Mesenchymal stem cell (in vitro differentiated cells and primary cell): ENCODE measurements at places on chromosomes 6 and 20.

DNA sequence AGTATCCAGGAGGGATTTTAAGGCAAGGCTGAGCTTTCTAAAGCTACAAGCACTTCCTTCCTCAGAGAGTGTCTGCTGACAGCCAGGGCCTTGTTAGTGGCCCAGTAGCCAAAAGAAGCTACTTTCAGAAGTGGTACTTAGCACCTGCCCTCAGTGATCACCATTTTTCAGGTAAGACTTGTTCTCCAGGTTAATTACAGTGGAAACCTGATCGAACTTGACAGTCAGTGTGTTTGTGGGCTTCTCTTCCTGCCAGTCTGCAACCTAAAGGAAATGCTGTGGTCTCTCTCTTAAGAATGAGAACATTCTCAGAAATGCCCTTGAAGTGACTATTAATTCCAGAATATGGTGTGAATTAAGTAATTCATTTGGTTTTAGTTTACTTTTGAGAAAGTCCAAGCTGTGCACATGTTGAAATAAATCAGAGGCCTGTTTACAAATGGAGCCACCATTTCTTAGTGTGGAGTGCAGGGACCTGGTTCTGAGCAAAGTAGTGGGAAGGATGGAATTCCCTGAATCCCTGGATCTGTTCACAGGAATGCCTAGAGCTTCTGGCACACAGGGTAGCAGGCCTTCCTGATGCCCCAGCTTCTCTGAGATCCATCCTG is 185.3 kb upstream of the AGPAT4 start:
- H3K4me1 ChIP-seq: peaks cover 2% of the 10 kb centered on the region
- H3K27ac ChIP-seq: no peak overlapping the region
- no peak overlapping the region for H3K4me3 ChIP-seq
- DNase-seq: no peak
- H3K36me3 ChIP-seq: no peaks in the 10 kb centered on the region

DNA sequence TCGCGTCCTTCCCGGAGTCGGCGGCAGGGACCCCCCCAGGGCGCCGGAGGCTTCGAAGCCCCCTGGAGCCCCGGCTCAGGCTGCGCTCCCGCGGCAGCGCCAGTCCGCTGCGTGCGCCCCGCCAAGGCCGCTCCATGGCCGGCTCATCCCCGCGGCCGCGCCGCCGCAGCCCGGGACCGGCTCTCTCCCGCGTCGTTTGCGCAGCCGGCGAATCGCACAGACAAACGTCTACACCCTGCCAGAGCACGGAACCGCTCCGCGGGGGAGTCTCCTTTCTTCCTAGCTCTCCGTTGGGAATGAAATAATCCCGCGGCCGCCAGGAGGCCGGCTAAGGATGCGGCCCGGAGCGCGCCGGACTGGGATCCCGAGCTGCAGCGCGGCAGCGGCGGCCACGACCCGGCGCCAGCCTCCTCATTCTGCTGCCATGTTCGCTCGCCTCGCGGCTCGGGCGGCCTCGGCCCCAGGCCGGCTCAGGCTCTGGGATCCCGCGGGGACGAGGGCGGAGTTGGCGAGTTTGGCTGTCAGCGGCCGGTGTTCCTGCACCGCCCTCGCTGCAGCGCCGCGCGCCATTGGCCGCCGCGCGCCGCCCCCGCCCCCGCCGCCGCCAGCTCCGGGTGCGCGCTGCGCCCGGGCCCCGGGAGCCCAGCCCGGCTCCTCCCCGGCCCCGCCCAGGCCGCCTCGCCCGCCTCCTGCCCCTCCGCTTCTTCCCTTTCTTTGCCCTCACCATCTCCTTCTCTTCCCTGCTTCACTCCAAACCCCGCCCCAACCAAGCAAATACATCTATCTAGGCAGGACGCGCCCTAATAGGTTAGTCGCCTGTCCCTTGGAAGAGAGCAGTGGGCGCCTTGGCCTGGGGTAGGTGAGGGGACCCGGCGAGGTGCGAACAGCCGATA is at the start of gene GFOD1:
GFOD1 (minus strand) TSS at position 479 of the 893 bp plus-strand sequence. CDS start 710 bp downstream, outside the sequence.
- peak within 1 kb of the TSS; percentile 88 for H3K4me3 ChIP-seq
- peak; percentile 88 for DNase-seq
- no peaks in the 10 kb centered on the region for H3K36me3 ChIP-seq
- H3K27ac ChIP-seq: no peak within 1 kb of the TSS
- no peaks in the 10 kb centered on the region for H3K27me3 ChIP-seq

- no peak overlapping the region for H3K27ac ChIP-seq
- no peaks in the 10 kb centered on the region for H3K4me1 ChIP-seq
- H3K4me3 ChIP-seq: no peak overlapping the region
- no peaks in the 10 kb centered on the region for H3K27me3 ChIP-seq
- no peaks in the 10 kb centered on the region for H3K36me3 ChIP-seq
- DNase-seq: no peak
Observed at GRCh38 chr6:2053691-2054090, 191.7 kb downstream of the GMDS start.

GRCh38 chr6:38259736-38260135 is 380.0 kb downstream of the BTBD9 start:
- H3K27ac ChIP-seq: no peak overlapping the region
- H3K36me3 ChIP-seq: peaks cover 9% of the 10 kb centered on the region
- peak; percentile 68 for DNase-seq
- no peak overlapping the region for H3K4me3 ChIP-seq

DNA sequence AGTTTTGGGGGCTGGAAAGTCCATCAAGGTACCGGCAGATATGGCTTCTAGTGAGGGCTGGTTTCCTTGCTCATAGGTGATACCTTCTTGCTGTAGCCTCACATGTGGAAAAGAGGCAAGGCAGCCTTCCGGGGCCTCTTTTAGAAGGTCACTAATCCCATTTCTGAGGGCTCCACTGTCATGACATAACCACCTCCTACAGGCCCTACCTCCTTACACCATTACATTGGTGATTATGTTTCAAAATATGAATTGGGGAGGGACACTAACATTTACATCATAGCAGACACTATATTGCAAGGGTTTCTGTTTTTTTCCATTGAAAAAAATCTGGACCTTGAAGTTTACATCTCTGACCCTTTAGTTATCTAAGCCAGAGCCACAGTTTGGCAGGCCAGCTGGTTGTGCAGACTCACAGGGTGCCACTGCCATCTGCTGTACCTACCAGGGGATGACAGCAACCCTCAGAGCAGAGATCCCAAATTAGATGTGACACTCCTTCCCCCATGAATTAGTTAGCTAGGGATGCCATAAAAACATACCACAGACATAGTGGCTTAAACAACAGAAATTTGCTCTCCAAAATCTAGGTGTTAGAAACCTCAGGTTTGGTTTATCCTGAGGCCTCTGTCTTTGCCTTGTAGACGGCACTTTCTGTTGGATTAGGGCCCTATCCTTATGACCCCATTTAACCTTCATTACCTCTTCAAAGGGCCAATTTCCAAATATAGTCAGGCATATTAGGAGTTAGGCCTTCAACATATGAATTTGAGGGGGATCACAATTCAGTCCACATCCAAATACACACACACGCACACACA is 166.4 kb upstream of the RNF217 start:
- H3K27ac ChIP-seq: no peak overlapping the region
- H3K27me3 ChIP-seq: no peaks in the 10 kb centered on the region
- H3K36me3 ChIP-seq: no peaks in the 10 kb centered on the region
- peak; percentile 50 for DNase-seq
- H3K4me1 ChIP-seq: peaks cover 2% of the 10 kb centered on the region

- H3K27ac ChIP-seq: no peak overlapping the region
- H3K4me3 ChIP-seq: no peak overlapping the region
- no peaks in the 10 kb centered on the region for H3K27me3 ChIP-seq
- no peak for DNase-seq
- no peaks in the 10 kb centered on the region for H3K36me3 ChIP-seq
Observed at GRCh38 chr20:40056171-40056570, 632.9 kb downstream of the MAFB start.

GRCh38 chr6:129055796-129056195 is 172.9 kb downstream of the LAMA2 start:
- H3K4me1 ChIP-seq: no peaks in the 10 kb centered on the region
- H3K27ac ChIP-seq: no peak overlapping the region
- no peak for DNase-seq
- no peaks in the 10 kb centered on the region for H3K27me3 ChIP-seq

GRCh38 chr20:54600634-54601033 is 125.2 kb downstream of the DOK5 start:
- no peak overlapping the region for H3K4me3 ChIP-seq
- H3K36me3 ChIP-seq: no peaks in the 10 kb centered on the region
- H3K27ac ChIP-seq: no peak overlapping the region
- DNase-seq: no peak

DNA sequence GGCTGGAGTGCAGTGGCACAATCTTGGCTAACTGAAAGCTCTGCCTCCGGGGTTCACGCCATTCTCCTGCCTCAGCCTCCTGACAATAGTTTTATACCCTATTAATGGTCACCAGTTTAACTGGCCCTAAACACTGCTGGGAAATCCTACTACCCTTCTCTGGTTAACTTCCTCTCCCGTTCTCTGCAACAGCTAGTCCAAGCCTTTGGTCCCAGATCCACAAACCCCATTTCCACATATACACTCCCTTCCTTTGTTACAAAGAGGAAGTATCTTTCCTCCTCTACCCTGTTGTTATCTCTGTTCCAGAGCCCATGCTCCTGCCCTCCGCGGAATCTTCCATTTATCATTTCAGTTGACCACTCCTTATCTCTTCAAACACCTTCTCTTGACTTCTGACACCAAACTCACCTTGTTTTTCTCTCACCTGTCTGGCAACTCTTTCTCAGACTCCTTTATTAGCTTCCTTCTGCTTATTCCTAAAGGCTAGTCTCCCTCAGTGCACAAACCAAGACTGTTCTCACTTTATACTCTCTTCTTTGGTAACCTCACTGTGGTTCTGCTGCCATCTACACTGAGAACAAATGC is 25.0 kb upstream of the TBC1D22B start:
- H3K4me3 ChIP-seq: no peak overlapping the region
- H3K36me3 ChIP-seq: no peaks in the 10 kb centered on the region
- no peaks in the 10 kb centered on the region for H3K27me3 ChIP-seq

DNA sequence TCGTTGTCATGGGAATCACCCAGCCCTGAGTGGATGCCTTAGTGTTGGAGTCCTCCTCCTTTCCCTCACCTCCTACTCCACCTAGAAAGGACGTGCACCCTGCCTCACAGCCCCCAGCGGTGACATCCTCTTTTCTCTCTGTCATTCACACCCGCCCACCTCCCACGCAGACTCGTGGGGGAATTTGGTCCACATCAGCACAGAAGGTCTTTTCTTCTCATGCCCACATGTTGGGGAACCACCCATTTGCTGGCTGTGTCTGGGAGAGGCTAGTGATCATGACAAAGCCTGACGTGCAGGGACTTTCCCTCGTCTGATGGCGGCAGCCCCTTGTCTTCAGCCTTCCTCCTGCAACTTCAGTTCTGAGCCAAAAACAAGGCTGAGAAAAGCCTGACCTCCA is 96.0 kb upstream of the CNKSR3 start:
- H3K27ac ChIP-seq: no peak overlapping the region
- no peaks in the 10 kb centered on the region for H3K36me3 ChIP-seq
- no peaks in the 10 kb centered on the region for H3K27me3 ChIP-seq
- no peak for DNase-seq

- H3K36me3 ChIP-seq: no peaks in the 10 kb centered on the region
- DNase-seq: no peak
- no peak overlapping the region for H3K27ac ChIP-seq
- H3K4me3 ChIP-seq: no peak overlapping the region
- no peaks in the 10 kb centered on the region for H3K27me3 ChIP-seq
Observed at GRCh38 chr6:5566718-5567117, 305.4 kb downstream of the FARS2 start.

DNA sequence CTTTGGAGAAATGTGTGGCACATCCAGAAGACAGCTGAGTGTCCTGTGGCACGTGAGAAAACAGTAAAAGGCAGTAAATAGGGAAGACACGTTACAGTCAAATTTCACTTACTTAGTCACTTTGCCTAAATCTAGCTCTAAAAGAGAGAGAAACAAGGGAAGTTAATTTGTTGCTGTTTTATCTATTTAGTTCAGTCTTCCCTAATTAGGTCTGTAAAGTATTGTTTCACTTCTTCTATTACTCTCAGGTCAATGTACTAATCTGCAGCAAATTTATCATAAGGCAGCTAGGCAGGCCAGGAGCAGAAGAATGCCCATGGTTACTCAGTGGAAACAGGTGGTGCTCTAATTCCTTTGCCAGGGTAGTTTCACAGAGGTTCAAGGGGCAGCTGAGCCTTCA is 124.3 kb upstream of the CNR1 start:
- H3K27ac ChIP-seq: no peak overlapping the region
- no peaks in the 10 kb centered on the region for H3K4me1 ChIP-seq
- H3K27me3 ChIP-seq: no peaks in the 10 kb centered on the region
- no peaks in the 10 kb centered on the region for H3K36me3 ChIP-seq
- H3K4me3 ChIP-seq: no peak overlapping the region
- no peak for DNase-seq

DNA sequence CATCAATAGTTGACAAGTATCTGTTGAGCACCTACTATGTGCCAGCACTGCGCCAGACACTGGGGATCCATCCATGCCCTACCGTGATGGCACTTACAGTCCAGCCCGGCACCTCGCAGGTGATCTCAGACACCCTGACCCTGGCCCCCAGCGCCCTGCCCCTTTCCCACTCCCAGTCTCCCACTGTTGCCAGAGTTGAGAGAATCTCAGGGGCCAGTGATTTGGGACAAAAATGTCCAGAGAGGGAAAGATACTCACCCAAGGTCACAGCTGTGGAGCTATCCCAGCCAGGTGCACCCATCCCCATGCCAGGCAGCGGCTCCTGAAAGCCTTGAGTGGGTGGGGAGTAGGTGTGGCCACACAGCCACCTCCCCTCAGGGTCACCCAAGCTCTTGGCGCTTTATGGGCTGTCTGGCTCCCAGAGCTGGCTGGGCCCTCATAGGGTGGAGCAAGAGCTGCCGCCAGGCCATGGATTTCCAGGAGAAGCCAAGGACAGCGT is 3.3 kb downstream of the PI16 start:
- H3K4me3 ChIP-seq: no peak overlapping the region
- no peaks in the 10 kb centered on the region for H3K36me3 ChIP-seq
- no peak for DNase-seq
- peaks cover 8% of the 10 kb centered on the region for H3K4me1 ChIP-seq
- no peak overlapping the region for H3K27ac ChIP-seq

GRCh38 chr6:866316-866715 is 173.4 kb upstream of the EXOC2 start:
- H3K27ac ChIP-seq: no peak overlapping the region
- peaks cover 18% of the 10 kb centered on the region for H3K27me3 ChIP-seq
- DNase-seq: no peak
- no peaks in the 10 kb centered on the region for H3K36me3 ChIP-seq

GRCh38 chr6:158751921-158752320 is 67.2 kb downstream of the EZR start:
- H3K4me1 ChIP-seq: peaks cover 11% of the 10 kb centered on the region
- peak overlapping the region; percentile 39 for H3K27ac ChIP-seq
- no peak for DNase-seq
- H3K4me3 ChIP-seq: no peak overlapping the region
- H3K27me3 ChIP-seq: no peaks in the 10 kb centered on the region

GRCh38 chr6:96468681-96469224 is 52.9 kb upstream of the UFL1 start:
- no peaks in the 10 kb centered on the region for H3K27me3 ChIP-seq
- H3K4me1 ChIP-seq: no peaks in the 10 kb centered on the region

GRCh38 chr6:133906050-133906449 is 17.1 kb downstream of the TCF21 start:
- H3K27me3 ChIP-seq: peaks cover 15% of the 10 kb centered on the region
- H3K27ac ChIP-seq: no peak overlapping the region
- H3K4me1 ChIP-seq: no peaks in the 10 kb centered on the region
- no peak for DNase-seq
